ENCODE measurements at places on chromosomes 7 and 10.

- DNase-seq, result no peak
Observed at GRCh38 chr7:84638339-84638697, 443.7 kb upstream of the SEMA3A start.

DNA sequence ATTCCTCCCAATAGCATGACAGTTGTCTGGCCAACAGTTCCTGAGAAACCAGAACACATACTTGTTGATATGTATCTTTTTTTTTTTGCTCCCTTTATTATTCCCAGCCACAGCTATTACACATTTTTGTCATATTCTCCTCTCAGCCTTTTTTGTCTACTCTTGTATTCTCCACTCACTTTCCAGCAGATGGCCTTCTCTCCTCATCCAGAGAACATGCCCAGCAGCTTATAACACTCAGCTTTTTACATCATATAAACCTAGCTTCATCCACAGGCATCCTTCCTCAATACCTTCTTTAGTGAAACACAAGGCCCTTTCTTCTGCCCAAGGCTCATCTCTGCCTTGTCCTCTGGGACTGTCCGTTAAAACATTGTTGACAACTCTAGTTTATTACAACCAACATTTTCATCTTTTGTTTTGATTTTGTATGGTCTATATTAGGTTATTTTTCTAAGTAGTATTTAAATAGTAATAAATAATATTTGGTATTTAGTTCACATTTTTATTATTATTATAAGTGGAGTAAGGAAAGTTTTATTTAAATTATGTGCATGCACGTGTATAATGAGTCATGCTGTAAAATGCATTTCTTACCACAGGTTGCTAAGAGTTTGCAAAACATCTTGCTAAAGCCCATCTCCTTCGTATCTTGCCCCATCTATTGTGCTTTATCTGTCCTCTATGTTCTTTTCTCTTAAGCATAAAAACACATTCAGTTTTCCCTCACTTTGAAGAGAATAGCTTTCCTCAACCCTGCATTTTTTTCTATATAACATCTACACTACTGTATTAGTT is 101.5 kb downstream of the ORC5 start:
- peak; percentile 51 for DNase-seq

DNA sequence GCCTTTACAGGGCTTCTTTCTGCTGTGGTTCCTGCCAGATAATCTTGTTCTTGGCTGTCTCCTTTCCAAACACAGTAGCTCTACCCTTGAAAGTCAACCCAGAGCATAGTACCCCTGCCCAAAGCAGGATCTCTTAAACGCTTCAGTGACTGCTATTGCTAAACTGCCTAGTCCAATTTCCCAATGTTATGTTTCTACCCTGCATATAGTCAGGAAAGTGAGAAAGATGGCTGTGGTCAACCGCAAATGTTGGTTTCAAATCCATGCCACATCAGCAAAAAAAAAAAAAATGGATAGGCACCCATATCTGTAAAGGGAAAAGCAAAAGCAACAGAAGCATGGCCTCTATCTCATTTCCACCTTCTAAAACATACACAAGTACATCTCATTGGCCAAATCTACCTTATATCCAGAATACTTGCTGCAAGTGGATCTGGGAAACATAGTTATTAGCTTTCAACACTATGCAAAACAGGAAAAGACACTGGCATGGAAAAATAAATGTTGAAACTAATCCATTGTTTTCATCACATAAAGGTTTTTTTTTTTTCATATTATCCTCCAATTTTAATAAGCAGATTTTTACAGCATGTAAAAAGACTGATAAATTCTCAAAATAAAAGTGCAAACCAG is 59.8 kb downstream of the DNAJC1 start:
- DNase-seq, result no peak

- no peak for DNase-seq
Observed at GRCh38 chr10:106169241-106169640, 995.3 kb downstream of the SORCS1 start.

GRCh38 chr7:79837915-79838314 is 296.7 kb upstream of the GNAI1 start:
- no peak for DNase-seq

DNA sequence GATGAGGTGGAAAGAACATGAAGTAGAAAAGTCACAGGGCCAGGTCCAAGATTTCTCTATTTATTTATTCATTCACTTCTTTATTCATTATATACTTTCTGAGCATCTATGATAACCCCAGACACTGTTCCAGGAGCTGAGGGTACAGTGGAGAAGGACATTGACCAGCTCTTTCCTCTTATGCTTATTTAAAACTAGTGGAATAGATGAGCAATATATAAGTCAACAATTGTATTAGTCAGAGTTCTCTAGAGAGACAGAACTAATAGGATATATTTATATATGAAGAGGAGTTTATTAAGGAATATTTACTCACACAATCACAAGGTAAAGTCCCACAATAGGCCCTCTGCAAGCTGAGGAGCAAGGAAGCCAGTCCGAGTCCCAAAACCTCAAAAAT is 15.0 kb upstream of the GPR37 start:
- no peak for DNase-seq

- DNase-seq, result no peak
Observed at GRCh38 chr7:7318601-7319000, 136.3 kb downstream of the C1GALT1 start.

DNA sequence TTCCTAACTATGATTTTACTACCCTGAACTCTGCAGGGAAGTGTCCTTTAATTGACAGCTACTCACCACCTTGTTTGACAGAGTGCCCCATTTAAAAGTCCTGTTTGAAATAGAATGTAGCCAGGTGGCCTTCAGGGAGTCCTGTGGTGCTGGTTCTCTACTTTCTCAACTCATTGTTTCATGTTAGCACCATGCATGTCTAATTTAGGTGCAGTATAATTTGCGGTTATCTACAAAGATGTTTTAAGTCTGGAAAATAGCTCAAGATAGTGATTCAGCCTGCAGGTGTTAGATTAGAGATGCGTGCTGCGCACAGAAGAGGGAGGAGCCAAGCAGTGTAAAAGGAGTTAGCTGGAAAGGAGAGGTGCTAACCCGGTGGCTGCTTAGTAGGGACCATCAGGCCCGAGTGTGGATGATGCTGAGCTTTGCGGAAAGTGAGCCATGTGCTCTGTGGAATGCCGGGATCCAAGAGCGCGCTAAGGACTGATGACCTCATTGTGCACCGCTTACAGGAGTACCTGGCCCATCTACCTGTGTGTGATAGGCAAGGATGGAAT is 1.2 kb downstream of the CCM2 start:
- no peak for DNase-seq

- no peak for DNase-seq
Observed at GRCh38 chr7:34846976-34847375, 189.0 kb downstream of the NPSR1 start.

- peak; percentile 63 for DNase-seq
Observed at GRCh38 chr7:43612599-43613589, 30.0 kb downstream of the STK17A start.

DNA sequence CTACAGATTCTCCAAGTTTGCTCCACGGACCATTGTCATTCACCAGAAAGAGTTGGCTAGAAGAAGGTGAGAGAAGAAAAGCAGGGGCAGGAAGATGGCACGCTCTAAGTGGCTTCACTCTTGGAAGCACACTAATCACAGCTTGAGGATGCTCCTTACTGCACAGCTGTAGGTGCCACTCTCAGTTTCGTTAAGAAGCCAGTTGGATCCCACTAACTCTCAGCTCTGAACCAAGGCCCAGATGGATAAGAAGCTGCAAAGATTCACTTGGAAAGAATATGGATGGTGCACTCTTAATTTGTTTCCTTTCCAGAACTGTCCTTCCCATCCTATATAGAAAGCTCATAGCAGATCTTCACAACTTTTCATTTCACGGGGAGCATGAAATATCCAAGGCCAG is 94.5 kb upstream of the AGK start:
- DNase-seq, result no peak

GRCh38 chr10:52485462-52485861 is 171.4 kb downstream of the DKK1 start:
- no peak for DNase-seq

DNA sequence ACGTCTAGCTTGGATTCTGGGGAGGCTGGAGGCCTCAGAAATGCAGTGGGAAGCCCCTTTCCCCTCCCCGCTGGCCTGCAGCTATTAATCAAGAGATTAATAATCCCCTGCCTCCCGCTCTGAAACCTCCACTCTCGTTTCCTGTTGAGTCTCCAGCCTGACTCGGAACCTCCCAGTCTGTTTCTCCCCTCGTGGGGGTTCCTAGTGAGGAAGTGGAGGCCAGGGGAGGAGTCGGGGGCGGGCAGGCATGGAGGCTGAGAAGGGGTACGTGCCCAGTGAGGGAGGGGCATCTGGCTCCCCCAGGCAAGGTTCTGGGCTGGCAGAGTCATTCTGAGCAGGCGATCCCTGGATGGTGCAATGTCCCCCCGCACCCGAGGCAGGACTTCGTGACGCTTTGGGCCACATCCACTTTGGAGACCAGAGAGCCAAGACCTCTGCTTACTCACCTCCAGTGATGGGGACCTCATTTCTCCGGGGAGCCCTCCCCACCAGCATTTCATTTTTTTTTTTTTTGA is 73.6 kb downstream of the COL26A1 start:
- DNase-seq, result no peak

GRCh38 chr10:24822590-24822989 is 98.9 kb upstream of the ARHGAP21 start:
- DNase-seq, result no peak

DNA sequence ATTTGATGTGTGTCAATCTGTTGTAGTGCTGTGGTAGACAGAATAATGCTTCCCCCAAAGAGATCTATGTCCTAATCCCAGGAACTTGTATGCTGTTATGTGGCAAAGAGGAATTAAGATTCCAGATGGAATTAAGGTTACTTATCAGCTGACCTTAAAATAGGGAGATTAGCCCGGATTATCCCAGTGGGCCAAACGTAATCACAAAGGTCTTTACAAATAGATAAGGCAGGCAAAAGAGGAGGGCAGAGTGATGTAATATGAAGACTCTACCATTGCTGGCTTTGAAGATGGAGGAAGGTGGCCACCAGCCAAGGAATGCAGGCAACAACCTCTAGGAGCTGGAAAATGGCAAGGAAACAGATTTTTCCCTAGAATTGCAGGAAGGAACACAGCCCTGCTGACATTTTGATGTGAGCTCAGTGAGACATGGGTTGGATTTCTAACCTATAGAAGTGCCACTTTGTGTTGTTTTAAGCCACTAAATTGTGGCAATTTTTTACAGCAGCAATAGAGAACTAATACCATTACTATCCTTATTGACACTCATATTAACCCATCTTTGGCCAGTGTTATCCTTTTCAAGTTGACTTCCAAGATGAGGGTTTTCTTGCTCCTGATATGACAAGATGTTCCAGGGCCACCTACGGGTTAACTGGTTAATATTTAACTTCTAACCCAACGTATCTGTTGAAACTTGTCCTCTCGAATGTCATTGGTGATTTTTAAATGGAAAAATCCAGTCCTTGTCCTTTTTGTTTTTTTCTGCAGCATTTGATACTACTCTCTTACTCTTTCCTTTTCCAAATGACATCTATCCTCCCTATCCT is 29.3 kb downstream of the CYCS start:
- DNase-seq, result no peak

DNA sequence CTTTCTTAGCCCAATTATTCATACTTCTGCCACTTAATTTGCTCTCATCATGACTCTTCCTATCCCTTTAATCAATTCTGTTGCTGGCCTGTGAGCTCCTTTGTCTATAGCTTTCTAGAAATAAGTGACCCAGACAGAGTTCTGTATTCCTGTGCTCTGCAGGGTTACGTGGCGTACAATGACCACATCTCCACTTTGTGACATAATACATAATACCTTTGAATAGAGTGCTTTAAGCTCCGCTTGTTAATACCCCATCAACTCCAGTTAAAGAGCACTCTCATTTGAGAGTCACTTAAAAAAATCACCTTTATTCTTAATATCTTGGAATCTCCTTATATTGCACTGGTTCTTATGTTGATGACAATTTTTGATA is 619.0 kb downstream of the PARD3 start:
- no peak for DNase-seq

DNA sequence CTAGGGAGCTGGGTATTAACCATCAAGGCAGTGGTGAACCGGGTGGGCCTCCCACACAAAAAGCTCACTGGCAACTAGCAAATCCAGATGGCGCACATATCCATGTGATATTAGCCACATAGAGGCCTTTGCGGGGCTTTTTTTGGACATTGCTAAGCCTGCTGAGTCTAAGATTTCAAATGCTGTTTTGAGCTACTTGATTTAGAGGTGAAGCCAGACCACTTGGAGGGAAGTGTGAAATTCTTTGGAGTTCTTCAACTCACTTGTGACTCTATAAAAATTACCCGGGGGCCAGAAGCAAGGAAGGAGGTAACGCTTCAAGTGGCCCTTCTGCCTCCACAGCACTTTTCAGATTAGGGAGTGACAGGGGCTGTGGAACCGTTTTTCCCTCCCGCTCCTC is 619.8 kb upstream of the GALNT17 start:
- DNase-seq, result no peak

- DNase-seq, result peak; percentile 82
Observed at GRCh38 chr7:106640368-106641141, 20.4 kb downstream of the CCDC71L start.

DNA sequence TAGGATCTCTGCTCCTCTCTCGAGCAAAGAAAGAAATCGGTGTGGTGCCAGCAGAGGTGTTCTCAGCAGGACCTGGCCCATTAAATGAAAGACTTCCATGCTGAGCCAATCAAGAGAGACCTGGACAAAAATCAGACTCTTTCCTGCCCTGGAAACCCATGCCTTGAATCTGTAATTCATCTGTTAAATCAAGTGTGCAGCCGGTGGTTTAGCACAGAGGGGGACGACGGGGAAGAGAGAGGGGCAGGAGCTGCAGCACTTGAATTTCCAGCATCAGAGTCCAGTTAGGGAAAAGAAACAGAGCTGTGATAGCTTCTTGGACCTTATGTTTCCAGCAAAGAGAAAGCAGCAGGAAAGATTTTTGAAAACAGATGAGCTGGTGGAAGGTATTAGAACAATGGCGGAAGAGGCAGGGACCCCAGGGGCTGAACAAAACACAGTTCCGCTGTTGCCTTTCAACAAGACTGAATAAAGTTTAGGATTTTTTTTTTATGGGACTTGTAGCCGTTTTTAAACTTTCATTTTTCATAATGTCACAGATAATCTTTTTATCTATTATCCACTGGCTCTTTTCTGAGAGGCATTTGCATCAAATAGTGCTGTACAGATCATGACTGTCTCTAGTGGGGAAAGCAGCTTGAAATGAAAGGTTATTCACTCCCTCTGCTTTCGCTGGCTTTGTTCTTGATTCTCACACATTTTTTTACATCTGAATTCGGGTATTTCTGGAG is 543.6 kb upstream of the GALNT17 start:
- DNase-seq, result no peak

DNA sequence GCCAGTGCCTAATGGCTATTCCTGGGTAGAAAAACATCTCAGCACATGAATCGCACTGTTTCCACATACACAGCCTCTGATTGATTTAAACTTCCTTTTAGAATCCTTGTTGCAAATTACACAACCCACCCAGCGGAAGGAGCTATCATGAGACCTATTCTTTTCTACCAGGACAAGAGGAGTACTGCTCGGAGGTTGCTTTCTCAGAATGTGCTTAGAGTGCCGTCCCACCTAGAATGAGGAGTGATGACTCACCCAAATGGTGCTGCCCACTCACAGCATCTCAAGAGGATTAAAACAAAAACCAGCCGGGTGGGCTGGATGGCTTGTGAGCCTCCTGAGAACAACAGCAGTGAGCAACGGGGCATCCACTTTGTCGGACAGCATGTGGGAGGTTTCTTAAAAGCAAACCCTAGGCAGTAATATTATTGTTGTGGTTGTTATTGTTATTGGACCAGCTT is 128.9 kb downstream of the DGKI start:
- DNase-seq, result peak; percentile 6
